ENCODE measurements at places on chromosomes 2 and 18.
A peak's percentile ranks its signal among the peaks of the same experiment; 100 is the strongest.

GRCh38 chr2:203396667-203397066 is 68.5 kb downstream of the ABI2 start:
- DNase-seq, result no peak

DNA sequence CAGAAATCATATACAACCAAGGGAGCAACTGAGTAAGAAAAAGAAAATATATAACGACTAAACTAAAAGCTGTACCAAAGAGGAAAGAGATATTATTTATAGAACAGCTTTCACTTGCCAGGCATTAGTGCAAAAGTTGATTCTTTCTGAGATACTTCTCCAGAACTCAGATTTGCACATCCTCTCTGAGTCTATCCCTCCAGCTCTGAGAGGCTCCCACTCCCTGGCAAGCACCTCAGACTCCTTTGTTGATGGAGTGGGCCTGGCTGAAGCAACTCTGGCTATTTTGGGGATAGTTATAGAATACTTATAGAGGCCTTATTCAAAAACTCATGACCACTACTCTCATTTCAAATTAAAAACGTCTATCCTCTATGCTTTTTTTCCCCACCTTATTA is 501.6 kb upstream of the TNP1 start:
- DNase-seq, result no peak

DNA sequence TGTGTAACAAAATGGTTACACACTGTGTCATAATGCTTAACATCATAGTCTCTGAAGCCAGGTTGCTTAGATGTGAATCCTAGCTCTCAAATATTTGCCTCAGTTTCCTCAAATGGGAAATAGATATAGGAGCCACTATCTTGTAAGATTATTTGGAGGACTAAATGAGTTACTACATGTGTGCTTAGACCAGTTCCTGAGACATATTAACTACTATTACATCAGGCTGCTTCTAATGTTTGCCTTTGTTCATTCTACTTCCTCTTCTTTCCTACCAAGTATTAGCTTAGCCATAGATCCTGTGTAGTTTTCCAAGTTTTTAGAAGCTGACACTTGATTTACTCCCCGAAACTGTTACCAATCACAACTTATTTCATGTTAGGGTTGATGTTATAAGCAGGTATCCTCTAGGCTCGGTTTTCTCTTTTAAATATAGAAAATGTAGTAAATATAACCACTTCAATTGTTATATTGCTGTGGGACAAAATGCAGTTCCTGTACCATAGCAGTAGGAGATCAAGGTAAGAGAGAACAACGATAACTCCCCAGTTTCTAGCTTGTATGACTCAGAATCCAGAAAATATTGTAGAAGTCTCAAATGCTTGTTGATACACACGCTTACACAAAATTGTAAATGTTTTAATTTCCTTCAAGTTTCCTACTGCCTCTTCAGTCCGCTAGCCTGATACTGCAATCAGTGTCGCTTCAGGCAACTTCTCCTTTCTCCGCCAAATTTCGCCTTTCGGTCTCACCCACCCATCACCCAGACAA is 751 bp upstream of the DNAJC10 start:
- DNase-seq, result no peak

GRCh38 chr18:2723207-2723606 is 67.7 kb downstream of the SMCHD1 start:
- DNase-seq, result no peak

GRCh38 chr18:2459886-2460285 is 111.4 kb downstream of the METTL4 start:
- DNase-seq, result peak; percentile 19

DNA sequence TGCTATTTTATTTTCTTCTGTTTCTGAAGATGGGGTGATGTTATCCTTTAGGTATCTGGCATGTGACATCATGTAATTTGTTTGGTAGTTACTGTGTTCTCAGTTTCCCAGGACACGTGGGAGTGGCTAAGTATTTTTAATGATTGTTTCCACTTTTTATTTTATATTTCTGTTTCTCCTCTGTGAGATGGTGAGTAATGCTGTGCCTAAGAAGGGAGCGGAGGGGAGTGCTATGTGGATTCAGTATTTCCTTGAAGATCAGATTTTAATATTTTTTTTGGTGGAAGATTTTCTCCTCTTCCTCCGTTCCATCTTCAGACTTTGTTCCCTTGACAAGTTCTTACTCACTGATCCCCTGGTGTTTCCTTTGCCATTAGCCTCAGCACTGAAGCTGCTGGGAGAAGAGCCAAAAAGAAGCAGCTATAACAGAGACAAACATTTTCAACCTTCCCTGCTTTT is 180.0 kb upstream of the MMADHC start:
- DNase-seq, result peak; percentile 64

DNA sequence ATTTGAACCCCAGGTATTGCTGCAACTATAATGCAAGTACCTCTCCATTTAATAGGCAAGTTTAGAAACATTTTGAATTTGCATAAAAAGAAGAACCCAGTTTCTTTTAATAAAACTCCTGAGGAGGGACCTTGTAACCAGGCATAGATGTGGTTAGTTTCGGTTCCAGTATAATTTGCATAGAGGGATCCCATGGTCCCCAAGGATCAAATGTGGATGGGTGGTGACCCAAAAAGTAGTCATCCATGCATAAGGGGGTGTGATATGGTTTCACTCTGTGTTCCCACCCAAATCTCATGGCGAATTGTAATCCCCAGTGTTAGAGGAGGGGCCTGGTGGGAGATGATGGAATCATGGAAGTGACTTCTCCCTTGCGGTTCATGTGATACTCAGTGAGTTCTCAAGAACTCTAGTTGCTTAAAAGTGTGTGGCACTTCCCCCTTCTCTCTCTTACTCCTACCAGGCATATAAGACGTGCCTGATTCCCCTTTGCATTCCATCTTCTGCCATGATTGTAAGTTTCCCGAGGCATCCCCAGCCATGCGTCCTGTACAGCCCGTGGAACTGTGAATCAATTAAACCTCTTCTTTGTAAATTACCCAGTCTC is 40.2 kb upstream of the SKA1 start:
- no peak for DNase-seq

- DNase-seq, result peak; percentile 67
Observed at GRCh38 chr18:59546188-59546587, 151.0 kb downstream of the CCBE1 start.

- DNase-seq, result no peak
Observed at GRCh38 chr18:55386545-55386944, 201.4 kb downstream of the TCF4 start.

GRCh38 chr2:12506846-12507245 is 209.9 kb upstream of the TRIB2 start:
- no peak for DNase-seq

GRCh38 chr2:127877626-127878025 is 8.1 kb downstream of the AMMECR1L start:
- peak; percentile 22 for DNase-seq

GRCh38 chr2:112724591-112725525 is 4.0 kb downstream of the NT5DC4 start:
- DNase-seq, result peak; percentile 35

DNA sequence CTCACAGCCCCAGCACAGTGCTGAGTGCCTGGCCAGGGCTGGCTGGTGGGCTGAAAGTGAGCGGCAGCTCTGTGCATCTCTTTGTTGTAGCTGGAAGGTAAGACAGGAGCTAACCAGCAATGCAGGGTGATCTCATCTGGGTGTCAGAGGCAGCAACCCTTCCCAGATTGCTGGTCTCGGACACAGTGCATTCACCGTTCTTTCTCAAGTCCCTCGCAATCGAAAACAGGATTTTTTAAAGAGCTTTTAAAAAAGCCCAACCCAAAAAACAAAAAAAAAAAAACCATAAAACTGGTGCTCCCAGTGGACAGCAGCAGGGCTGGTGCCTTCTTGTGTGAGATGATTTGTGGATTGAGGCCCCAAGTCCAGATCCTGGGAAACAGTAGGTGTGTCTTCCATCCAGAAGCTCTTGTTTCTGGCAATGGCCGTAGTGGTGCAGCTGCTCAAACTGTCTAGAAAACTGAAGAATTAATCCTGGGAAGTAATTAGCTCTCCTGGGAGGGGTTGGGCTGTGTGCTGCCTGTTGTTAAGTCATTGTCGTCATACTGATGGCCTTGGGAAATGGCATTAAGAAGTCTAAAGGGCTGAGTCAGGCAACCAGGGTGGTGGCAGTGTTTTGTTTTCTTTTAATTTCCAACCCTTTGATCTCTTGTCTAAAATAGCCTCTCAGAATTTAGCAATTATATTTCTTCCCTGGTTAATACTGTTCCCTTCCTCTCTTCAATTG is 156.7 kb downstream of the KLHL29 start:
- DNase-seq, result no peak

DNA sequence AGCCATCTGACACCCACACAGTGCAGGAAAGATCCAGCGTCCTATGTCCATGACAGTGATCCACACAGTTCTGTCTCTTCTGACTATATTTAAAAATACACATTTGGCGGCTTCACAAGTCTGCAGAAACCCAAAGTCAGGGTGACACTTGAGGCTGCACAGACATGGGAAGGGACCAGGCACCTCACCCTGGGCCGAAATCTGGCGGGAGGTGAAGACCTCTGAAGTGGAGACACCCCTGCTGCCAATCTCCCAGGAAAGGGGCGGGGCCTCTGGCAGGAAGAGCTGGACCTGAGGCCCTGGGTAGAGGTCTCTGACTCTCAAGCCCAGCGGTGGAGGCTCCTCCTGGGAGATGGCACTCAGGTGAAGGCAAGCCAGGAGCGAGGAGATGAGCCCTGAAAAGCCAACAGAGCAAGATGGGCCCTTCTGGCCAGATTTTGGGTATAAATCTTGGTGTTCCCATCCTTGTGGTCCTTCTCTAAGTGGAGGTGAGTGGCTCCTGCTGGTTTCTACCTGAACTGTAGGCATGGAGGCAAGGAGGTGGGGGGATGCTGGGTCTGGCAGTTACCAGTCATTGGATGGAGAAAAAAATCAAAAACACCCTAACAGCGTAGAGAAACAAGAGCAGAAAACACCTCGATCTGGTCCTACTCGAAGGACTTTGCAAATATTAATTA is 248.4 kb downstream of the HDAC4 start:
- DNase-seq, result no peak

GRCh38 chr2:158024288-158024898 is 77.3 kb upstream of the UPP2 start:
- peak; percentile 52 for DNase-seq

- DNase-seq, result no peak
Observed at GRCh38 chr2:43376523-43377198, 150.3 kb upstream of the ZFP36L2 start.

DNA sequence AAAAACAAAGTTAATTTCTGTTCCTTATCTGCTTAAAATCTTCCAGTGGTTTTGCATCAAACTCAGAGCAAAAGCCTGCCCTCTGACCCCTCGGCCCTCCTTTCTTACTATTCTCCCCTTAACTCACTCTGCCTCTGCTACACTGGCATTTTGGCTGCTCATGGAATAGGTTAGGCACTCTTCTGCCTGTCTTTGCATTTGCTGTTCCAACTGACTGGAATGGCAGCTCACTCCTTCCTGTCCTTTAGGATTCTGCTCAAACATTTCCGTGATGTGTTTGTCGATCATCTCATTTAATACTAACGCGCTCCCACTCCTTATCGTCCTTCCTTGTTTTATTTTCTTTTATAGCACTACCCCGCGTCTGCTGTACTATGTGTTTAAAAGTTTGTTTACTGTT is 815 bp downstream of the CEBPZ start:
- peak; percentile 24 for DNase-seq

- no peak for DNase-seq
Observed at GRCh38 chr18:75338631-75339030, 88.9 kb downstream of the SMIM21 start.

GRCh38 chr2:54665436-54665856 is 58.0 kb upstream of the EML6 start:
- DNase-seq, result peak; percentile 57

DNA sequence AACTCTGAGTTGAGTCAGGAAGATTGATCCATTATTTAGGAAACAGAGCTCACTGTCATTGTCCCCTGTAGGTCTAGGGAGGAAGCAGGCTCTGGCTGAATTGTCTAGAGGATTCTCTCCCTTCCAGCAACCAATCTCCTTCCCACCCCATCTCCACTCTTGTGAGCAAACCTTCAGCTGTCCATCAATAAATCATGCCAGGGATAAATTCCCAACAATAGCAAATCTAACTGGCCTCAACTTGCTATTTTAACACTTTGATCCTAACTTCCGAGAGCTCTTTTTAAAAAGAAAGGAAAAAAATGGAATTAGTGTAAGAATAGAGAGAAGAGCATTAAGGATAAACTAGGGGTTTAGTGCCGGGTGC is 53.5 kb downstream of the ATP8B1 start:
- no peak for DNase-seq

GRCh38 chr2:185441486-185442005 is 297.1 kb upstream of the FSIP2 start:
- DNase-seq, result no peak

DNA sequence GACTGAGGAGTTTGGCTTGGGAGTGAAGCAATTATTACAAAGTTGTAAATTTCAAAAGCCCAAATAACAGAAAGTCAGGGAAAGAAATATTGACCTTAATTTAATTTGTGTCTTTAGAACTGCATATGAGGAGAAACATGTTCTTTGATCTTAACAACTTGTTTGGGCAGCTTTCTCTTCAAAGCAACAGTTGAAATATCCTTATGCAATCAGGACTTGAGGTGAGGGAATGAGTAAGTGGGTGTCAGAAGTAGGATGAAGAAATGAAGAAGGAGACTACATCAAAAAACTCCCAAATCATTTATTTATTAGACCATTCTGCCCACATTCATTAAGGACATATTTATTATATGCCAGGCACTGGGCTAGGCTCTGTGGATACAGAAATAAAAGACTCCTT is 129.4 kb downstream of the GCA start:
- no peak for DNase-seq

DNA sequence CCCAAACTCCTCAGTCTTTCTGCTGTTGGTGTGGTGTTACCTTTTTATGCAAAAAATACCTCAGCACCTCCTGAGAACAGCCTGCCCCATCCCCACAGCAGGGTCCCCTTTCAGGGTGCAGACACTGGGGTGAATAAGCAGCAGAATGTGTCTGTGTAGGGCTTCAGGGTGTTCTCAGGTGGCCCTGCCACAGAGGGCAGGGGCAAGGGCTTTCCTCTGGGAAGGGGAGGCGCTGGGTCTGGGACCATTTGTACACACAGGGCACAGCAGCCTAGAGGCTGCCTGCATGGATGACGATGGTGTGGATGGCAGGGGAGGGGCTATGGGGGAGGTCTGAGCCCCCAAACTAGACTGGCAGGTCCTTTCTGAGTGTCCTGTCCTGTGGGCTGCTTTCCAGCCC is 2.6 kb downstream of the HAAO start:
- DNase-seq, result no peak

DNA sequence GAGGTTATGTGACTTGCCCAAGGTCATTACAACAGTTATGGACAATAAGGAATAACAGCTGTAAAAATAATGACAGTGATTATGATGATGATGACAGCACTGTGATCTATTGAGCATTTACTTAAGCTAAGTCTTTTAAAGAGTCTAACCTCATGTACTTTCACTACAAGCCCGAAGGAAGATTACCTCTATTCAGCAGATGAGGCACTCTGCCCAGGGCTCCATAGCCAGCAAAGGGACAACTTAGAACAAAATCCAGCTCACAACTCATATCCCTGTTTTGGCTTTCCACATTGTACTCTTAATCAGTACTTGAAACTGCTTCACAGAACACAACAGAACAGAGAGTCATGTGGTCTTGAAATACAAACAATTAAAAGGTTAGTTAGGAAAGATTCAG is 290.2 kb downstream of the ZNF385B start:
- no peak for DNase-seq

GRCh38 chr2:28437149-28437835 is 44.6 kb downstream of the FOSL2 start:
- DNase-seq, result no peak

- DNase-seq, result peak; percentile 71
Observed at GRCh38 chr2:85405201-85406059, 4.7 kb downstream of the CAPG start.

All from EL (cell line).